ENCODE measurements at places on chromosomes 12 and 14.

GRCh38 chr12:121513464-121514183 lies 67.2 kb downstream of the KDM2B start:
- DNase-seq, result no peak

DNA sequence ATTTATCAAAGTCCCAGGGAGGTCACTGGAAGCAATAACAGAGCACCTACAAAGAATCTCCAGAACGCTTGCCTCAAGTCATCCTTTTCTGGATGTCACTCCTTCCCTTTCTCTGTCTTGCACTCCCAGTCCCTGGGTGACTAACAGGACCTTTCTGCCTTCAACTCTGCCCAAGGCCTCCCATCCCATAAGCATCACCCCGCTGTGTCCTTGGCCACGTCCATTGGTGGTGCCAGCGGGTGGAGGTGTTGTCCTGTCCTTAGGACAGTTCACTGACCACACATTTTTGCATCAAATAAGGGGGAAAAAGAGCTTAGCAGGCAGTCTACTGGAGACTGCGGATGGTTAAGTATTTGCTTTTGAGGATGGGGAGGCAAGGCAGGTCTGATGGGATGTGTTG lies 23.6 kb upstream of the PLEK2 start:
- no peak for DNase-seq

GRCh38 chr12:52710730-52711129 lies 7.4 kb upstream of the KRT77 start:
- DNase-seq, result no peak

- DNase-seq, result no peak
These were observed 215.0 kb downstream of the PRKD1 start for GRCh38 chr14:29712601-29713000.

- no peak for DNase-seq
These were observed 83.2 kb downstream of the TTC9 start for GRCh38 chr14:70724944-70725343.

GRCh38 chr14:53389202-53389601 lies 236.1 kb upstream of the DDHD1 start:
- peak; percentile 32 for DNase-seq

- no peak for DNase-seq
These were observed 44.2 kb upstream of the RASSF3 start for GRCh38 chr12:64566122-64566521.

- DNase-seq, result peak; percentile 9
These were observed 53.4 kb downstream of the METTL25 start for GRCh38 chr12:82411546-82412230.

- DNase-seq, result no peak
These were observed 21.4 kb downstream of the KLRK1 start for GRCh38 chr12:10368206-10369171.

DNA sequence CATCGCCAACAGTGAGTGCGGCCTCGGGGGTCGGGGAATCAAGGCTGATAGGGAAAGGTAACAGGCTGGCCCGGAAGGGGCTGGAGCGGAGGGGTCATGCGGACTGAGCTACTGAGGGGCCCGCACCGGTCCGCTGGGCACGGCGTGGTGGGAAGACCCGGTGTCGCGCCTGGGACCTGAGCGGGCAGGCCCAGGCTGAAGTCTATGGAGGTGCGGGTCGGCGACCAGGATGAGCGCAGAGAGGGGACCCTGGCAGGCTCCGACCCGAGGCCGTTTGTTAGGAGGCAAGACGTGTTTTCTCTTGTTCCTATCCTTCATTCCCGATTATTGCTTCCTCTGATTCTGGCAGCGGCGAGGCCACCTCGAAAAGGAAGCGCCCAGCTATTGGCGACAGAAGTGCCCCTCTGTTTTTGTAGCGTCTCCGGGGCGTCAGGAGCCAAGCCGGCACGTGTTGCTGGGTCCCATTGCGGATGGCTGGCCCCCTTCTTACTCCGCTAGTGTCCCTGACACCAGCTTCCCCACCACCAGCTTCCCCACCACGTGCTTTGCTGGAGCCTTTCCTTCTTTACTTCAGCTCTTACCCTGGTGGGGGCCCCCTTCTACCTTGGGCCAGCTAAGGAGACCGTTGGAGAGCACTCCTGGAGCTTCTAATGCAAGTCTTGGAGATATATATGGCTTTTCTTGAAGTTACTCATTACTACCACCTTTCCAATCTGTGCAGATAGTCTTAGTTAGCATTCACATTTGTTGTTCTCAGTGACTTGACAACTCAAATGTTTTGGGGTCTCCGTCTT lies 653 bp downstream of the PA2G4 start:
- no peak for DNase-seq

DNA sequence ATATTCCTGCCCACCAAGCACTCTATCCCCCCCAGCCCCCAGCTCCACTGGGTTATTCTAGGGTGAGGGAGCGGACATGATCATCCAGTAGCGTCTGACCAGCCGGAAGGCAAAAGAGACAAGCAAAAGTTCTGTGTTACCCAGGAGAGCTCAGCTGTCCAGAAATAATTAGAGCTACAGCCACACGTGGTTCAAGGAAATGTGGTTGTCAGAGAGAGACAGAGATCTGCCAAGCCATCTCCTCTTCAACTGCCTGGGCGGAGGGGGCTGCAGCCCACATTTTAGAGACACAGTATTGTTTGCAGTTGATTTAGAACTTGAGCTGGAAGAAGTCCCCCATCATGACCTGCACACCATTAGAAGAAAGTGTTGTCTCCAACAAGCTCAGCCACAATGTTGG lies 30.4 kb downstream of the DAO start:
- DNase-seq, result no peak

DNA sequence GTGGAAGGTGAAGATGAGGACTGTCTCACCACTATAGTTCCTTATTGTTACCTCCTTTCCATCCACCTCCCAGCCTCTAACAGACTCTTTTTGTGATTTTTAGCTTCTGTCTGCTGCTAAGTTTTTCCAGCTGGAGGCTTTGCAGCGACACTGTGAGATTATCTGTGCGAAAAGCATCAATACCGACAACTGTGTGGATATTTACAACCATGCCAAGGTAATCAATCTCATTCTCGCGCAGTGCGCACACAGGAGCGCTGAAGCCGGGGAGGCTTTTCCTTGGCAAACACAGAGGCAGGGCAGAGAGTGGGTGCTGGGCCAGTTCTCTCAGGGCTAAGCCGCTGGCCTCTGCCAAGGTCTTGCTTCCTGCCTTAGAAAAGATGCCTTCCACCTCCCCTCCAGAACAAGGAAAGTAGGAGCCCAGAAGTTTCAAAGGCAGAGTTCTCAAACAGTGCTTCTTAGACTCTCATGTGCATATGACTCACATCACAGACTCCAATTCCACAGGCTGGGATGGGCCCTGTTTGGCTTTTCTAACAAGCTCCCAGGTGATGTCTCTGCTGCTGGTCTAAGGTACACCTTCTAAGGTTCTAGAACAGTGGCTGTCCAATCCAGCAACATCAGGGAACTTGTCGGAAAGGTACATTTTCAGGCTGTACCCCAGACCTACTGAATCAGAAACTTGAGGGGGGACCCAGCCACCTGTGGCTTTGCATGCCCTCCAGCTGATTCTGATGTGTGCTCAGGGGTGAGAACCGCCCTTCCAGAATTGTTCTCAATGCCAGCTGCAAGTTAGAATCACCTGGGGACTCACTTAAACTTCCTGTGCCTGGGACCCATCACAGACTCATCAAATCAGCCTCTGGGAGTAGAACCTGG lies 33.8 kb upstream of the PWP1 start:
- DNase-seq, result no peak

GRCh38 chr14:65631040-65631439 lies 218.5 kb downstream of the FUT8 start:
- no peak for DNase-seq

- DNase-seq, result peak; percentile 85
These were observed 5.2 kb upstream of the KRT85 start for GRCh38 chr12:52372216-52373154.

DNA sequence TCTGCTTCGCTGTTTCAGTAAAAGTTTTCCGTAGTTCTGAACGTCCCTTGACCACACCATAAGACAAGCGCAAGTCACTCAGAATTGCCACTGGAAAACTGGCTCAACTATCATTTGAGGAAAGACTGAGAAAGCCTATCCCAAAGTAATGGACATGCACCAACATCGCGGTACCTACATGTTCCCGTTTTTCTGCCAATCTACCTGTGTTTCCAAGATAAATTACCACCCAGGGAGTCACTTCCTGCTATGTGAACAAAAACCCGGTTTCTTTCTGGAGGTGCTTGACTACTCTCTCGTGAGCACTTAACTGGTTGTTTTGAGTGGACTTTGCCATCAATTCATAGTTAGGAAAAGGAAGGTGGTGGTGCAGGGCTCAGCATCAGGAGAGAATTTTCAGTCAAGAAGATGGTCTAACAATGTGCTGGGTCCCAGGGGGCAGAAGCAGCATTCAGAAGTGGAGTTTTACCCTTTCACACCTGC lies 1.4 kb downstream of the EGLN3 start:
- no peak for DNase-seq

DNA sequence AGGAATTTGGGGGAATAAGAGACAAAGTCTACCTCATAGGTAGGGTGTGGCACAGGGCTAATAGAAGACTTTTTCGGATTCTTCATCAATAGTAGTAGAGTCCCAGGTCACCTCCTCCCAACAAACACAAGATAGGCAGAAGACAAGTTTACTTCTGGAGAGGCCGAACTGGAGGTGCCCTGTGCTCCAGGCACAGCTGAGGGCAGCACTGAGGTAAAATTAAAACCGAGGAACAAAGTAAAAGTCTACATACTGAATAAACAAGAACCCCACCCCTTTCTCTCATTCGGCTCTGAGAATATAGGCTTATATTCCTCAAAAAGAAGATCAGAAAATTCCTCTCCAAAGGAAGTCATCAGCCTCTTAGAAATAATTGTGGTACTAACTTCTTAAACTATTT lies 161.5 kb downstream of the SEC23A start:
- no peak for DNase-seq

- DNase-seq, result no peak
These were observed 2.1 kb downstream of the NOXRED1 start for GRCh38 chr14:77421201-77421600.

GRCh38 chr14:33835677-33836076 lies 115.2 kb downstream of the EGLN3 start:
- no peak for DNase-seq

DNA sequence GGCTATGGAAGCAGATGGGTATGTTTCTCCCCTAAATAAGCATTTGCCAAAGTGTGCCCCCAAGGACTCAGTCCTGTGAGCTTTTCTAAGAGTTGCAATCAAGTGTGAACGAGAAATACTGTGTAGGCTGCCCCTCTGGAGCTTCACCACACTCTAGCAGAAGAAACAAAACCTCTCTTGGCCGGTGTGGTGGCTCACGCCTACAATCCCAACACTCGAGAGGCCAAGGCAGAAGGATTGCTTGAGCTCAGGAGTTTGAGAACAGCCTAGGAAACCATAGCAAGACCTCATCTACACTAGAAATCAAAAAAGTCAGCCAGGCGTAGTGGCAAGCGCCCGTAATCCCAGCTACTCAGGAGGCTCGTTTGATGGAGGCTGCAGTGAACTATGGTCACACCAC lies 9.8 kb downstream of the VPS37B start:
- DNase-seq, result no peak

DNA sequence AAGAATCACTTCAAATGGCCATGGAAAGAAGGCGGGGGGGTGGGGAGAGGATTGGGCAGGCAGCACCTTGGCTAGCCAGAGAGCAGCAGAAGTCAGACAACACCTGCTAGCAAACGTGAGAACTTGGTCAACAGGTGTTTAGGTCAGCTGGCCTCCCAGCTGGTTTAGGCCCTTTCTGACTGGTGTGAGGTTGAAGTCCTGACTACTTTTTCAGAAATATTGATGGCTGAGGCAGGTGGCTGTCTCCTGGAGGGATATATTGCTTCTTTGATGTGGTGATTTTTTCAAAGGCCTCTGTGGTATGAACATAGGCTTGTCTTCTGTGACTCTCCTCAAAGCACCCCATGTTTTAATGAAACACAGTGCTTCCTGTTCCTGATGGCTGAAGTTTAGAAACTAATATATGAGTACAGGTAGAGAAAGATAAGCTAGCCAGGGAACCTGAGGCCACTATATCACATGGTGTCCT lies 238.2 kb upstream of the SSTR1 start:
- no peak for DNase-seq

DNA sequence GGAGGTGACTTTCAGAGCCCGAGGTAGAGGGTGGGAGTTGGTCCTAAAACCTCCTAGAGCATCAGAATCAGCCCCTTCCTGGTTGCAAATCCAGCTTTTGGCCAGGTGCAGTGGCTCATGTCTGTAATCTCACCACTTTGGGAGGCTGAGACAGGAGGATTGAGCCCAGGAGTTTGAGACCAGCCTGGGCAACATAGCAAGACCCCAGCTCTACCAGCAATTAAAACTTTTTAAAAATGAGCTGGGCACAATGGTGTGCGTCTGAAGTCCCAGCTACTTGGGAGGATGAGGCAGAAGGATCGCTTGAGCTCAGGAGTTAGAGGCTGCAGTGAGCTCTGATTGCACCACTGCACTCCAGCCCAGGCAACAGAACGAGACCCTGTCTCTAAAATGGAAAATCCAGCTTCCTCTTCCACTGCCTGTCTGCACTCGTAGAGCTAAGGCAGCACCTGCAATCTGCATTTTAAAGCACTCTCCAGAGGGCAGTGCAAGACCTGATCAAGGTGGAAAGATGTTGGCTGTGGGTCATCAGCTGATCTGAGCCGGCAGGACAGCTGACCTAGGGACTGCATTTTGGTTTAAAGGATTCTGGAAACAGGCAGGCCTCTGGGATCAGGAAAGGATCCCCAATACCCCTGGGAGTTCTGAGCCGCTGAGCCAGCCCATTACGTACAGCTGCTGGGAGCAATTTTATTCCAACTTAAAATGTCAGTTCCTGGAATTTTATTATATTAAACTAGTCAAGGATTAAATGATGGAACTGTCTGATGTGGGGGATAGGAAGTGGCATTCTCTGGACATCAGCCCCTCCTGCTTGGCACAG lies 1.8 kb upstream of the TESC start:
- DNase-seq, result no peak

Measured in astrocyte of the spinal cord (primary cell).